ENCODE measurements at places on chromosomes 4 and X.

GRCh38 chr4:139014371-139015268 lies 961 bp upstream of the NOCT start:
- peak; percentile 9 for DNase-seq

DNA sequence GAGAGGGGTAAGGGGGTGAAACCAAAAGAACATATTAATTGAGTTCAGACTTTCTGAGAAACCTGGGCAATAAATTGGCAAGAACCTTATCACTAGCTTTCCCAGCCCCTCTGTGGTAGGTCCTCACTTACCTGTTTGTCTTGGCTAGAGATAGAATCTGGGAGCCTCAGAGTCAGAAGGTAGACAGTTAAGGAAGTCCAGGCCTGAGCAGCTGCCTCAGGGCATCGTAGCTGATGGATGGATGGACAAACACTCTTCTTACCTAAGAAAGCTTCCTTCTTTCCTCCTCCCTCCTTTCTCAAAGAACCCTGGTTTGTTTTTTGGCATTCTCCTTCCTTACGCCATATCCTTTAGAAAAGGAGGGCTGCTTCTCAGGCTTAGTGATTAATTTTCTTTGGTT lies 24.4 kb downstream of the FRAS1 start:
- DNase-seq, result no peak

GRCh38 chrX:49970674-49971073 lies 48.3 kb downstream of the CLCN5 start:
- no peak for DNase-seq

DNA sequence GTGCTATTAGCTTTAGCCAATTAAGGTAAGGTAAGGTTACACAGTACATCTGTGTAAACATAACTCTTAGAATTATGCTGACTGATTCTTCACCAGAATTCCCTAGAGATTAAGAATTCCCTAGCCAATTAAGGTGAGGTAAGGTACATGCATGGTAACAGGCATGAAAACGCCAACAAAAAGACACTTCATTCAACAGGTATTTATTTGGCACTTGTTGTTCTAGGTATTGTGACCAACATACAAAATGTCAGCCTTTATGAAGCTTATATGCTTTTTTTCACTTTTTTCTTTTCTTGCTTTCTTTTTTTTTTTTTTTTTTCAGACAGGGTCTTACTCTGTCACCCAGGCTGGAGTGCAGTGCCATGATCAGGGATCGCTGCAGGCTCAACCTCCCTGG lies 47.2 kb downstream of the EDNRA start:
- no peak for DNase-seq

DNA sequence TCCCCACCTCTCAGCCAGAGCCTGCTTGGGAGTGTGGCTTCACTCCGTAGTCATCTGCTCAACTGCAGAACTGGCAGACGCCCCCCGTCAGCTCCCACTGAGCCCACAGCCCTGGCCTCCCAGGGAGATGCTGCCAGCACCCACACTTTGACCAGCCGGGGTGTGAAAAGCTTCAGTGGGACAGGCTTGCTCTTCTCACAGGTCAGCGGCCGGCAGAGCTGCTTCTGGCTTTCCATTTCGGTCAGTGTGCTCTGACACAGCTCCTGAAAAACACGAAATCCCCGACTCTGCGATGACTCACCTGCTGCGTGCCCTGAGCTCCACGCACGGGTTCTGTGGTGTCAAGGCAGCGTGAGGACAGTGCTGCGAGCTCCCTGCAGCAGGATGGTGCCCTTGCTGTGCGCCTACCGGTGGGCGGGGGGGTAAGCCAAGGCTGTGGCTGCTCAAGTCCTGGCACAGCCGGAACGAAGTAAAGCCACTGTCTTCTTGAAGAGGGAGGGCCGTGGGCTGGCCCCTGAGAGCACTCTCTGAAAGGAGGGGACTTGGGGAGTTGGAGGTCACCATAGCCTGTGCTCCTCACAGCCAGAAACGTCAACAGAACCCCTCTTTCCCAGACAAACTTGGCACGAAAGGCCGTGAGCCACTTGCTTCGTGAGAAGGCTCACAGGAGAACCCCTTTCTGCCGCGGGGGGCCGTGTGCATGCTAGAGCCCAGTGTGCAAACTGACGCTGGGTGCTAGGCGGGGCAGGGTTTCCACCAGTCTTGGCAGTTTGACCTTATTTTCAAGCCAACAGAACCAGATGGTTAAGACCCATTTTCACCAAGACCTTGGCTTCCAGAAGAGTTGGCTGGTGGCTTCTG lies 23.6 kb downstream of the NOP14 start:
- no peak for DNase-seq
